NCI-H2081 treated with DMSO at 0.1 percent for 48 hours (cell line): ENCODE measurements at places on chromosomes 2 and 18.

- no peak for DNase-seq
Measured at GRCh38 chr2:217834057-217834620, 168.7 kb downstream of the TNS1 start.

DNA sequence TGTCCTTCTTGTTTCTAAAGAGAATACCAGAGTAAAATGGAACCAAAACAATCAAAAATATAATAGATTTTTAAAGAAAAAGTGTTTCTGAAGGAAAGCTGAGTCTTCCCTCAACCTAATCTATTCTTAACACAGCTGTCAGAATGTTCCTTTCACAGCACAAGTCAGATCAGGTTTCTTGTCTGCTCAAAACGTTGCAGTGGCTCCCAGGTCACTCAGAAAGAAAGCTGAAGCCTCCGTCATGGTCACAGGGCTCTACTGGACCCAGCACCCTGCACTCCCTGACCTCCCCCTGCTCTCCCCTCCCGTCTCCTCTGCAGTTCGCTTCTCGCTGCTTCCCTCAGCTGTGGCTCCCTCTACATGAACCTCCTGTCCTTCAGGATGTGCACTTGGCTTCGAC lies 90.7 kb upstream of the PTPRM start:
- no peak for DNase-seq

DNA sequence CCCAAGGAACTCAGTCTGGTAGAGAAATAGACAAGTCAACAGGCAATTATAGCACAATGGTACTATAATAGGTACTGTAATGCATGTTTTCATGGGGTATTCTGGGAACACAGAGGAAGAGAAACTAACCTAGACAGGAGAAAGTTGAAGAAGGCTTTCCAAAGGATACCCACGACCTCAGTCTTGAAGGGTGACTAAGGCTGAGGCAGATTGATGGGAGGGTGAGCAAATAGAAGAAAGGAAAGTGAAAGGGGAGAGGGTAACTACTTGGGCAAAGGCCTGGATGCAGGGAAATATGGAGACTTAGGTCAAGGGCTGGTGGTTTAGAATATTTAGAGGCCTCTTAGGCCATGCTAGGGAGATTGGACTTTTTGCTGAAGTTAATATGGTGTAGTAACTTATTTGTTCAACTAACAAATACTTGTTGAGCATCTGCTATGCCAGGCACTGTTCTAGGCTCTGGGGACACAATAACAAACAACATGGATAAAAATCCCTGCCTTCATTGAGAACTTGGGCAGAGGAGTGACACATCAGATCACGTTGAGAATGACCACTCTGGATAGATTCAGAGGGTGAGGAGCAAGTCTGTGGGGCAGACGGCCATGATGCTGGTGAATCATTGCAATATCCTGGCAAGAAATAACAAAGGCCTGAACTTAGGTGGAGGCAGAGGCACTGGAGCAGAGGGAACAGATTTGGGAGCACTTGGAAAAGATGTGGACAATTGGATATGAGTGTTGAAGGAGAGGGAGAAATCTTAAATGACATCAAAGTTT lies 56.4 kb downstream of the PLB1 start:
- DNase-seq, result no peak

DNA sequence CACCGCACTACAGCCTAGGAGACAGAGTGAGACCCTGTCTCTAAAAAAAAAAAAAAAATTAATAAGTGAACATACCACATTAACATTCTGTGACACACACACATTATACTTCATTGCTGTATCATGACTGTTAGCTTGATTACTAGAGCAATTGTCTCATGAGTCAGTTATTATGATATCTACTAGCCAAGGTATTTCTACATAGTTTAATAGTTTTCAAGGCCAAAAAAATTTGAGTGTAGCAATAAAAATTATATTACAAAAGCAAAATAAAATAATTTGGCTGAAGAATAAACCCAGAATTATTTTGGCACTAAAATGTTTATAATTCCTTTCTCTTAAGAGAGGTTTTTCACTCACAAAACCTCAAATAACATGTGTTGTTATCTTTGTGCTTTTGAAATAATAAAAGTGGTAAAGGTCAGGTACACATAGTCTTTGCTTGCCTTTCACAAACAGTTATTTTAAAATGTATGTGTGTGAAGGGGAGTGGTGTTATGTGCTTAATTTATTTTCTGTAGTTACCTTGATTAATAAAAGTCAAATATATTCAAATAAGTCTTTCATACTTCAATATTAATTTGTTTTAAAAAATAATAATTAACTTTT lies 136.9 kb upstream of the SPOPL start:
- DNase-seq, result no peak

DNA sequence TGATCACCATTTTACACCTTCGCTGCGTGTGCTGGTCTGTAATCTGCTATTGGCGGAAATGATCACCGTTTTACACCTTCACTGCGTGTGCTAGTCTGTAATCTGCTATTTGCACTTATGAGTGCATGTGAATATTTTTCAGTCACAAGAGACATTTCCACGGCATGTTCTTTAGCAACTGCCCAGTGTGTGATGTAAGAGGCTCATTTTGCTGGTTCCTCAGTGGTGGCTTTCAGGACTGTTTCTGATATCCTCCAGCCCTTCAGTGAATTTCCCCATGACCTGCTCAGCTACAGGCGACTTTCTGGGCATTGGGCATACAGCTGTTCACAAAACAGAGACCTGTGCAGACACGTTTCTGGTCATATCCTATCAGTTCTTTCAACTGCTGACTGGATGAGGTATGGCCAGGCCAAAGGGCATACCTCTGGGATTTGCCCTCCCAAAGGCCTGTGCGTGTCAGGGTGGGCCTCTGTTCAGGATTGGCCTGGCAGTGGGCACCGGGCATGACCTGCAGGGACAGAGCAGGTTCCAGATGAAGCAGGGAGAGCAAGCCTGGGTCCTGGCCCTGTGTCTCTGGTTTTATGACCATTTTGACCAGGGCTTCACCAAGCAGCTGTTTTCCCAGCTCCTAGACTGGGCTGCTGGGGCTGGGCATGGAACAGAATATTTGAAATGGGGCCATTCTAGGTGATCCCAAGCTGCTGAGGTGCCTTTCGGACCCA lies 521 bp upstream of the PROM2 start:
- no peak for DNase-seq

DNA sequence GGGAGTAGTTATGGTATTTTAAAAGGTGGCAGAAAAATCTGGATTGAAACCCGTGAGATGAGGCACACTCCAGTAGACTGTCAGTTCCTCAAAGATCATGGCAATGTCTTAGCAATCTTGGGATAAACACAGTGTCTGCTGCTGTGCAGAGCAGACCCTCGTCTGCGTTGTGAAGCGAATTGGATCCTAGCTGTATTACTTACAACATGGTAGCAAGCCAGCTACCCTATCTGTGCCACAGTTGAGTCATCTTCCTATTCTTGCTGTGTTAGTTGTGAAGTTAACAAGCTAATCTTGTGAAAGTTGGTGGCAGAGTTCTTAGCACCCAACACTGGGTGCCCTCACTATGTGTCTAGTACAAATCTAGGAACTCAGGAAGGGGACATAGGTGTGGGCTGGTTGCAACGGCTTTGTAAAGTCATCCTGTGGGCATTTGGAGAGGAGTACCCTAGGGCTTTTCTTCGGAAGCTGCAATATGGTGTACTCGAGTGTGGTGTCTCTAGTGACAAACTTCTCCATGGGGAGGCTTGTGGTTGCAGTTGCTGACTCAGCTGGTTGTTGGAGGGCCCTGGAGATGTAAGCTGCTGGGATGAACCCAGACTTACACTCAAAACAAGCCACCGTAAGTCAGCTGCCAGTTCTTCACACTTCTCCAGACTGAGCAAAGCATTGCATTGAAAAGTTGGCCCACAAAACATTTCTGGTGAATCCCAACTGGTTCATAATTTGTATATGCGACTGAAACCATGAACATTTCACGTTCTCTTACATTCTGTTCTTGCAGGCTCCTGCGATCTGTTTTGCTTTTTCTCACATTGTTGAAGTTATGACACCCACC lies 61.5 kb downstream of the ADCYAP1 start:
- no peak for DNase-seq
